Activated CD4-positive, CD25-positive, alpha-beta regulatory T cell treated with anti-CD3 and anti-CD28 coated beads, Interleukin-2, amount 50 U/mL, for 72 hours (primary cell): ENCODE measurements at places on chromosomes 5 and 9.

DNA sequence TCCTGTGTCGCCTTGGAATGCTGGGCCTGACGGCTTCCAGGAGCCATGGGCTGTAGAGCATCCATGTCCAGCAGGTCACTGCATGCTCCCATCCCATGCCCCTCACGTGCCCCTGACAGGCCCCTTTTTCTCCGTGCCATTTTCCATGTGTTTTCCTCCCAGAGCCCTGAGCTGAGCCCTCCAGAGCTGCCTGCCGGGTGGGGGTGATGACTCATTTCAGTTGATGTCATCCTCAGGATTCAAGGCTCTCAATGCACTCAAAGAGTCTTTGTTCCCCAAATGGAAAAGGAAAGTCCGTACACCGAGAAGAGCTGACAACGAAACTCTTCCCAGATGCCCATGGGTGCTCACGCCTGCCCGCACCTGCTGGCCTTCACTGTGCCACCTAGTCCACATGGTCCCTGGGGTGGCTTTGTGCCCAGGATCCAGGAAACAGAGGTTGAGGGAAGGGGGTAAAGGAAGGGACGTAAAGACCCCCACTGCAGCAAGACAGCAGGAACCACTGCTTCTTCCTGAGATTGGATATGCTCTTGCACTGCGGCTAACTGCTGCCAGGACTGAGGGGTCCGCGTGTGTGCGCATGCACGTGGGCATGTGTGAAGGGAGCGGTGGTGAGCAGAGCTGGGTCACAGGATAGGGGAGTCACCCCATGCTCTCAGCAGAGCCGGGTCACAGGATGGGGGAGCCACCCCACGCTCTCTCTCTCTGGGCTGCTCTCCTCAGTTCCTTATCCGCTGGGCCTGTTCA, 27.6 kb downstream of the COL15A1 start:
- DNase-seq: no peak

DNA sequence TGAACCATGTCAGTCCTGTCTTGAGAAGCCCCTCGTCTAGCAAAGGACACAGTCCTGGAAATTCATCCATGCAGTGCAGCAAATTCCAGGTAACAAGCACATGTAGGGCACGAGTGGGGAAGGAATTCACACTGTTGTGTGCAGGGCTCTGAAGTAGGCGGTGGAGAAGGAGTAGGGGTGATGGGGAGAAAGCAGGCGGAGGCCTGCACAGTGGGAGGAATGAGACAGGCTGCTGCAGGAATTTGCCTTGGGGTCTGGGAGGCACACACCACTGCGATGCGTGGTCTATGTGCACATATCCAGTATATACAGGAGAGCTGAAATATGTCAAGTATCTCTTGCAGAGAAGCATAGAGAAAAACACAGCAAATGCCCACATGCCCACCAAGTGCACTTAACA, 249.2 kb upstream of the IRX2 start:
- no peak for DNase-seq

GRCh38 chr9:114291886-114292590, 30.9 kb upstream of the ORM1 start:
- DNase-seq: peak; percentile 9

DNA sequence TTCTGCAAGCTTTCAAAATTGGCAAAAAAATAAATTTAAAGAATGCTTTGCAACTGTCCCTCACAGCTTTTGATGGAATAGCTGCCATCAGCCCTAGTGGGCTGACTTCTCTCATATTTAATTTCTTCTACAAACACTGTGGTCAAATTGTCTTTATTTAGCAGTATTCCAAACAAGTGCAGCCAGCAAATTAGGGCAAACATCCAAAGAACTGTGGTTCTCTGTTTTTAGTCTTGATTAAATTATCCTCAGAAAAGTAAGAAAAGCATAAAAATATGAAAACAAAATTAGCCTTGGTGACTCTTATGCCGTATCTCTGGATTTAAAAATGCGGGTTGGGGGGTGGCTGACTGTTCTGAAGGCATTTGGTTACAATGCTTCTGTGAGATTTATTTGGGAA, 95.8 kb upstream of the RETREG1 start:
- DNase-seq: no peak

DNA sequence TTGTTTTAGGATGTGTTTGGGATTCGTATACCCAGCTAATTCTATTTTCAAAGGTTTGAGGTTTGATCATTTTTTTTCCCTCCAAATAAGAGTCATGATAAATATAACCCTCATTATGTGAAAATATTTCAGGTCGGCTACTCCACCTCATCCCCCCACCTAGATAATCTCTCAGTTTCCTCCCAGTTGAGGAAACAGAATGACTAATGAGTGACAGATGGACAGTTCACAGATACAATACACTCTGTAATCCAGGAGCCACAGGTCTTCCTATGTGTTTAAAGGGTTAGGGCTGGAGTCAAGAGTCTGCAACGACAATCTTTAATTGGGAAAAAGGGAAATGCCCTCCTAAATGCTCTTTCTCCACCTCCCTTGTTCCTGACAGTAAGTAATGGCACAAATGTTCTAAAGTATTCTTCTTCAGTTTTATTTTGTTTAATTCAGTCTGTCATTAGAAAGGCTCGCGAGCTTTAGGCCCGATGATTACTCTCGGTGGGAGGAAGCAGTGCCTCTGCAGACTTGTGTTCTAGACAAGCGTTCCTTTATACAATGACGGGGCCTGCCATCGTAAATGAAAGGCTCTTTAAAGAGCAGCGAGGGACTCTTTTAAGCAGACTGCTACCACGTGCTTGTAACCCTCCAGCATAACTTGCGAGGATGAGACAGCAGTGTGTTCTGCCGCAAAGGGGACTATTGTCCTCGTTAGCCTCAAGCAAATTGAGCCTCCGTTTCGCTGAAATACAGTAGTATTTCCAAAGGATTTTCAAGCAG, 69.0 kb downstream of the MEF2C start:
- DNase-seq: no peak
